ENCODE measurements at places on chromosomes 13 and 19.

DNA sequence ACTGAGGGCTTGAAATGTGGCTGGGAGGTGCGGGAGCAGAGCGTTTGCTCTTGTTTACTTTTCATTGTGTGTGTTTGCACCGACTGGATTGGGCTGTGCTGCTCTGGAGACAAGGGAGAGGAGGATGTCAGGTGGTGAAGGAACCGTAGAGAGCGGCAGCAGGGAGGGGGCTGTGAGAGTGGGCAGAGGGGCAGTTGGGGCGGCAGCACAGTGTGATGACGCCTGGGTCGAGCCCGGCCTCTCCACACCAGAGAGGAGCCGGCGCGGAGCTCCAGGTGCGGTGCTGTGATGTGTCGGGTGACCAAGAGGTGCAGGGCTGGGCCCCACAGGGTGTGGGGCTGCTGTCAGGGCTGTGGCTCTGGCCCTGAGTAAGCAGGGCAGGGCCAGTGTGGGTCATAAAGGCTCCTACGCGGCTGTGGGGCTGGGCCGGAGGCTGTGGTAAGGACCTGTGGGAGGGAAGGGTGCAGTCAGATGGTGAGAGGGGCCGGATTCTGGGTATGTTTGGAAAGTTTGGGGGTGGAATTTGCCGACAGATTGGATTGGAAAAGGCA, 10.5 kb downstream of the NAXD start:
- no peak for DNase-seq

DNA sequence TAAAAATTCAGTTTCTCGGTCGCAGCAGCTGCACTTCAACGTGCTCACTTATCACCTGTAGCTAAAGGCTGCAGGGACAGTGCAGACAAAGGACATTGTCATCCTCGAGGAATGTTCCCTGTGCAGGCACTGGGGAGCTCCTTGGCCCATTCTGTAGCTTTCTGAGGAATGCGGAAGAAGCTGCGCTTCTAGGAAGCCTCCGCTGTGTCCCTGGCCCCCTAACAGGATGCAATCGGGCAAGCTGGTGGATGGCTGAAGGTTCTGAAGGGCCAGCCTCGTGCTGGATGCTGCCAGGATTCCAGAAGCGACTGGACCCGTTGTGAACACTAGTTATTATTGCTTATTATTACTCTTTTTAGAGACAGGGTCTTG, 8.1 kb downstream of the ANO8 start:
- DNase-seq = no peak

- DNase-seq = no peak
These were observed 34.1 kb downstream of the STK24 start for GRCh38 chr13:98542568-98543377.

- no peak for DNase-seq
These were observed 31.3 kb upstream of the FGF9 start for GRCh38 chr13:21639561-21639960.

- DNase-seq = no peak
These were observed 3.6 kb upstream of the KCNN4 start for GRCh38 chr19:43784241-43784980.

DNA sequence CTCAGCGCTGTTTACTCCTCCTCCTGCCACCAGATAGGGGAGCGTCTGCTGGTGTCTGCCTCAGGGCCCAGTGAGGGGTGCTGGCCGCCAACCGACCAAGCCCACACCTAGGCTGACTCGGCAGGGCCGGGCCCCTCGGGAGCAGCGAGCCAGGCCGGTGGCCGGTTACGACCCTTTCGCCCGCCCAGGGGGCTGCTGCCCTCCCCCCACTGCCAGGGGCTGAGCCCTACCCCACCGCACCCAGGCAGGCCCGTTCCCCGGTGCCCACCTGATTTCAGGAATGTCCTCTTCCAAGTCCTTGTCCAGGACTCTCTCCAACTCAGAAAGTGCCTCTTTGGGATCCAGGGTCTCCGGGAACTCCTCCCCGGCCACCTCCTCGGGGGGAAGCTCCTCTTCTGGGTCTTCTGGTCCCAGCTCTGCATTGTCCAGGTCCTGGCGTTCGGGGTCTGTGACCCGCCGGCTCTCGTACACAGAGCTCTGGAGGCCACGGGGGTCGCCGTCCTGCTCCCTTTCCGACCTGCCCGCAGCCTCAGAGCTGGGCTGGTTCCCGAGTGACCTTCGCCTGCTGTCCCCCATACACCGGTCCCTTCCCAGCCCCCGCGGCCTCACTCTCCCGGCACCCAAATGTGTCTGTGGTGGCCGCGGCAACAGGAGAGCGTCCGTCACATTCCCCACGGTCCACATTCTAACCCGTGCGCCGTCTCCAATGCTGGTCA, 31.0 kb upstream of the MIER2 start:
- DNase-seq = no peak

- no peak for DNase-seq
These were observed 8.9 kb downstream of the STXBP2 start for GRCh38 chr19:7645656-7646425.

GRCh38 chr13:76829572-76830327, 56.5 kb downstream of the KCTD12 start:
- no peak for DNase-seq

DNA sequence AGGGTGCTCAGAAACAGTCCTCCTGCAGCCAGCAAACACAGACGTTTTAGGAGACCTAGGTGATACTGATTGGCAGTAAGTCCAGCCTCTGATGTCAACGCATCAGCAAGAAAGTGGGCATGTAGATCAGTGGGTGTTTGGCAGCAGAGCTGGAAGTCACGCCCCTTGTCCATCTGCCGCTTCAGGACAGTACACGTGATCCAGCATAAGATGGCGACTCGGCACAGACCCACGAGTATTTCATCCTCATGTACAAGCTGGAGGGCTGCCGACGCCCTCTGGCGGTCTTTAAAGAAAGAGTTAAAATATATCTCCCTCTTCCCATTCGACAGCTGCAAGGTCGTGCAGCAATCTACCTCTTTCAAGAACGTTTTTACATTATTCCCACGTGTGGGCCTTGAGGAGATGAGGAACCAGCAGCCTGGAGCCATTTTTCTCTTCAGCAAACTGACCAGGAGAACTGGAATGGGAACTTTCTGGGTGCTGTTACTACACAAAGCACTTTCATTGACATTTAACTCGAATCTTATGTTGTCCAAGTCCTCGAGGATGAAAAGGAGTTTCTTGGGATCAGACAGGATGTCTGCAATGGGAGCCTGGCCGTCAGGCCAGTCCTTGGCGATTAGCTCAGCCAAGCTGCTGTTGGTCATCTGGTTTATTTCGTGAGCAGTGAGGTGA, 22.3 kb downstream of the NLRP11 start:
- DNase-seq = peak; percentile 87

- no peak for DNase-seq
These were observed 121.4 kb downstream of the MIPEP start for GRCh38 chr13:23767838-23768237.

DNA sequence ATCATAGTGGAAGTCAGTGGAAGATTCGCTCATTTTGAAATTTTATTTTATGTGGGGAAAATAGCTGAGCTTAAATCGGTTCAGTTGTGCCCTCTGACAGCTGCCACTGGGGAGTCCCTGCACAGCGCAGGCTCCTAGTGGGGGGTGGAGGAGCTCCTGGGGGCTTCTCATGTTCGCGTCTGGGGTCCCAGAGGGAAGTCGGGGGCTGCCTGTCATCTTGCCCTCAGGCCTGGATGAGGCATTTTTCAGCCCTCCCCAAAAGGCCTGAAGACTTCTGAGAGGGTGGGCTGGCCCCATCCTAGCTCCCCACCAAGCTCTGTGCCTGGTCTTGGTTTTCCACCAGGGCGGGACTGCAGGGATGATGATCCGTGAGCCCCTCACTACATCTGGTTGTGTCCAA, 82.1 kb downstream of the CHST8 start:
- DNase-seq = no peak

DNA sequence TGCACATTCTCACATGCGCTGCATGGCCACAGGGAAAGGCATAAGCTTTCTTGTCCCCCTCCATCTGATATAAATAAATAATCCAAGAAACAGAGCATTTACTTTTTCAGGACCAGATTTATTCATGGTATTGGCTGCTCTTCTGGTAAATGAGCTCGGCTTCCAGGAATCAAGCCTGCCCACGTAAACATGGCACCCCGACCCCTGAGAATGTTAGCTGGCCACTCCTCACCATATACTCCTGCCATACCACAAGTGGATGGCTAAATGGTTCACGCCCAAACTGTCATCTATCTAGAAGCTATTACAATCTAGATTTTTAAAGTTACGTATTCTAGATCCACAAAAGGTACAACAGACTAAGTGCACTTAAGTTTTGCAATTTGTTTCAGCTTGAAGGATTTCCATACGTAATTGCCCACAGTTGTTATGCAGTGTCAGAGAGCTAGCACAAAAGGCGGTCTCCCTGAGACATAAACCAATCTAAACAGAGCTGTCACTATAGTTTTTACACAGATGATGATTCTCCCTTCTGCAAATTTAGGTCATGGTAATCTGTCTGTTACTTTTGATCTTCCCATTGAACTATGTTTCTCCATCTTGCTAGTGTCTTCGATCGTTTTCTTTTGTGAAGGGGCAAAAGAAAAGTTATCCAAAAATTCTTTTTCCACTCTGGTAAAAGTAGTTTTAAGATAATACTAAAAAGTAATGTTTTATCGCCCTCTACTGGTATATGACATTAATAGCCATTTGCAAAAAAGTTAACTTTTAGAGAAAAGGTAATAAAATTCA, 16.2 kb upstream of the FOXO1 start:
- DNase-seq = no peak

DNA sequence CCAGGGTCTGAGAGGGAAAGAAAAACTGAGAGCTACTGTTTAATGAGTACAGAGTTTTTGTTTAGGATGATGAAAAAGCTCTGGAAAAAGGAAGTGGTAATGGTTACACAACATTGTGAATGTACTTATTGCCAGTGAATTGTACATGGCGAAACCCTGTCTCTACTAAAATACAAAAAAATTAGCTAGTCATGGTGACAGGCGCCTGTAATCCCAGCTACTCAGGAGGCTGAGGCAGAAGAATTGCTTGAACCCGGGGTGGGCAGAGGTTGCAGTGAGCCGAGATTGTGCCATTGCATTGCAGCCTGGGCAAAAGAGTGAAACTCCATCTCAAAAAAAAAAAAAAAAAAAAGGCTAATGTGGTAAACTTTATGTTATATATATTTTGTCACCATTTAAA, 96.3 kb downstream of the VWA8 start:
- no peak for DNase-seq

Measured in COR-L47 (cell line).